ENCODE measurements at places on chromosomes 1 and 21.

- no peak for DNase-seq
Observed at GRCh38 chr1:194644528-194644927, 1458.1 kb upstream of the B3GALT2 start.

DNA sequence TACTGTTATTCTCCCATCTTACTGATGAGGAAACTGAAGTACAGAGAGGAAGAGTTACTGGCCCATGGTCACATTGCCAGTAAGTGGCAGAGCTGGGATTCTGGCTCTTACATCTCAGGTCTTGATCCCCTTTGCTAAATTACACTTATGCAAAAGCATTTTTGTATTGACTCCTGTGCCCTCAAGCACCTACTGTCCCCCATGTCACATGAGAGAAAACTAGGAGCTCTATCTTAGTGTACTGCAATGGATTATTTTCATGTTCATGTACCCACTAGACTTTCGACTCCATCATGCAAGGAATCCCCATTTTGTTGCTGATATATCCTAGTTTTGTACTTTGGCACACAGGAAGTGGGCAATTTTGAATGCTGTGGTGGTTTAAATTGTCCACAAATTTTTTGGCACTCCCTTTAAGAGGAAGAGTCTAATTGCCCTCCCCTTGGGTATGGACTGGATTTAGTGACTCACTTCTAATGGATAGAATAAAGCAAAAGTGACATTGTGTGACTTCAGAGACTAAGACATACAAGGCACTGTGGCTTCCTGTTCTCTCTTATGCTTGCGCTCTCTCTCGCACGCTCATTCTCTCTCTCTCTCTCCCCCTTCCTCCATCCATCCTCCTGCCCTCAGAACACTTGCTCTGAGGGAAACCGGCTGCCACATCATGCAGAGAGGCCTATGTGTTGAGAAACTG, 43.5 kb upstream of the JAK1 start:
- no peak for DNase-seq

DNA sequence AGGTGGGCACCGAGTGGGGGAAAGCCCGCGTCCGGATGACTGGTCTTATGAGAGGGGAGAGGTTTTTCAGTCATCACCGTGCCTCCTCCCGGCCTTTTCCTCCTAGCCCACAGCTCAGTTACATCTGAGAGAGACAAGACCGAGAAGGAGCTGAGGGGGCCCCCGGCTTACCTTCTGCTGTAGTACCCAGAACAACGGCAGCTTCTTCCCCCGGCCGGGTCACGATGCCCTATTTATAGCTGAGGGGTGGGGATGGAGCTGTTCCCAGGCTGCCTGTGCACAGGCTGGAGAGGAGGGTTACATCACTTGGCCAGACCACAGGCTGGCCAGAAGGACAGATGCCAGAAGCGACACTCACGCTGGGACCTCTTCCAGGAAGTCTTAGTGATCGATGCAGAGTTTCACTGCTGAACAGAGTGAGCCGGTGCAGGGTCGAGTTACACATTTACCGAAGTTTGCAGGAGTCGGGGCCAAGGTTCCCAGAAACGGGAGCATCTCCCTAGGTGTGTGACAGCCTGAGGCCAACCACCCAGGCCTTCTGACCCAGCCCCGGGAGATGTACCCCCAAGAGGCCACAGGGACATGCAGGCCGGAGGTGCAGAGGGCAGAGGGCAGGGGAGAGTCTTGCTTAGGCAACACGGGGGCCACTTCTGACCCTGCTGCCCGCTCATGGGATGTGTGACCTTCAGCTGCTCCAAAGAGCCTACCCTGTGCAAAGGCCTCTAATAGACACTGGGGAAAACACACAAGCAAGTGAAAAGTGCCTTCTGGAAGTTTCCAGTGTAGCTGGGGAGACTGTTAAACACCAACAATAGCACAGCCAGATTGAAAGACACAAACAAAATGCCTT, at the start of gene AGT:
TSS of gene AGT (minus strand) at position 208 of the 850 bp plus-strand sequence. CDS start 3,299 bp downstream, outside the sequence.
- peak; percentile 84 for DNase-seq

DNA sequence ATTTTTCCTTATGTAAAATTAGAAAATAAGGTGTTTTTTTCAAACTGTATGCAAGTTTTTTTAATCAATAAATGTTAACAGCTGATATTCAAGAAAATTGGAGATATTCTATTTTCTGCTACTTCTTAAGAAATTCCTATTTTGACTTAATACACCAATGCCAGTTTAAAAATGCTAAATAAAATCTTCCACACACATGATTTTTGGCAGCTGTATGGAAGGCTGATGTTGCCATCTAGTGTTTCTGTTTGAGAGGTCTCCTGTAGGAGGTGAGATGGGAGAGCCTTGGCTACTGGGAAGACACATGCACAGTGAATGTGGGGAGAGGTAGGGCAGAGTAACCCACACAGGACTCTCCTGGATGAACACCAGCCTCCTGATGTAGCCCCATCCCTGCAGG, 29.2 kb upstream of the OR2B11 start:
- DNase-seq: peak; percentile 29

- no peak for DNase-seq
Observed at GRCh38 chr1:65084066-65084465, 63.9 kb upstream of the AK4 start.

DNA sequence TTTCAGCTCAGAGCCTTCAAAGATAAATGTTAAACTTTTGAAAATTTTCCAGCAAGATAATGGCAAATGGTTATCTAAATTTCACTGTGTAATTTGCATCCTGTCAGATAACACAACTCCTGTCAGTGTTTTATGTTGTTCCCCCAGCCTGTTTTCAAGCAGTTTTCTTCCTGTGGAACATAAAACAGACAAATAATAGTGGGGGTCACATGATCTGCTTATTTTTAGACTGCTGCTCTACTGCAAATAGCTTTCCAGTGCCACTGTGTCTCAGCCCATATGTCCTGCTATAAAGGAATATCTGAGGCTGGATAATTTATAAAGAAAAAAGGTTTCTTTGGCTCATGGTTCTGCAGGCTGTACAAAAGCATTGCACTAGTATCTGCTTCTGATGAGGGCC, 32.2 kb downstream of the FMO3 start:
- DNase-seq: no peak

- DNase-seq: no peak
Observed at GRCh38 chr1:27607239-27607804, 3.4 kb upstream of the AHDC1 start.

DNA sequence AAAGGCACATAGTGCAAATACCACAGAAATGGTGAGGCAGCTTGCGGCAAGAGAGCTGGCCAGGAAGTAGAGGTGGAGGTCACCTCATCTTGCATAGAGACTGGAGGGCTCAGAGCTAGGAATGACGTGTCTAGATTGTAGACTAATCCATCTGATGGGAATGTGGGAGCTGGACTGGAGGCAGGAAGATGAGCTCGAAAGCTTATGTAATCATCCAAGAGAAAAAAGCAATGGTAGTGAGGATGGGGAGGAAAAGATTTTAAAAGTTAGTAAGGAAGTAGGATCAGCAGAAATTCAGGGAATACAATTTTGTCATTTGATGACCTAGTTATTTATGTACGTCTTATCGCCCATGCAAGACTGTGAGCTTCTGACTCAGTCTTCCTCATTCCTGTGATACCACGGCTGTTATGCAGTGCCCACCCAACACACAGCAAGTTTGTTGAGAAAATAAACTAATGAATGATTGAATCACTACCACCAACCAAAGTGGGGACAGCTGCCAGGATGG, 123.9 kb downstream of the RRAGC start:
- no peak for DNase-seq

DNA sequence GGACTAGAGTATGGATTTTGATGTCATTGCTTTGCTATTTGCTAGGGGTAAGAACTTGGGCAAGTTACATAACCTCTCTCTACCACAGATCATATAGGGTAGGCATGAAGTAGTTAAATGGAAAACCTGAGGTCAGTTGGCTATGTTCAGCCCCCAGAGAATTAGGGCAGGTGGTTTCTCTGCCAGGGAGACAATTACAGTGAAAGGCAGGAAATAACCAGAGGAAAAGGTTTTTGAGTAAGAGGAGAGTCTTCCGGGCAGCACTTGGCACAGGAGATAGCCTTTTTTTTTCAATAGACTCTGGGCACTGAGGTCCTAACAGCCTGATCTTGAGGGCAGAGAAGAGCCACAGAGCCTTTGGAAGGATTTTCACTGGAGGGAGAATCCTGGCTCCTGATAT, 16.7 kb upstream of the SERBP1 start:
- no peak for DNase-seq

- DNase-seq: no peak
Observed at GRCh38 chr1:23977187-23977853, 2.8 kb downstream of the SRSF10 start.
